ENCODE measurements at places on chromosomes 2 and 18. TPM values are rescaled to one million over a fixed set of nuclear protein-coding genes. Genes with fewer than 3 reads are reported as not detected.

The ATG9A gene
- total RNA-seq: 120 TPM

GRCh38 chr18:30597202-30597601, 445.3 kb downstream of the DSC3 start:
- H3K27me3 ChIP-seq: no peaks in the 10 kb centered on the region
- no peaks in the 10 kb centered on the region for H3K36me3 ChIP-seq
- no peaks in the 10 kb centered on the region for H3K4me1 ChIP-seq
- no peak for DNase-seq
- H3K27ac ChIP-seq: no peak overlapping the region

DNA sequence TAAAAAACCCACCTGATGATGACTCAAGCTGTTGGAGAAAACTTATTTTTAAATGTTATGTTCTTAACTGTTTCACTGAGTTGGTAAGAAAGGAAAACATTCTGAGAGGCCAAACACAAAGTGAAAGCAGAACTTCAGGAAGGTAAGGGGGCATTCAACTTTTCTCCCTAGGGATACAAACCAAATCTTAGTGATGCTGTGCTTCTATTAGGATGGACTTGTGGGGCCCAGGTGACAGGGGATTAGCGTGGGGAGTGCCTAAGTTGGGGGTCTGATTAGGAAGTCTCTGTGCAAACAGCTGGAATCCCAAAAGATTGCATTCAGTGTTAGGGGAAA, 18.5 kb downstream of the PDCL3 start:
- no peaks in the 10 kb centered on the region for H3K27me3 ChIP-seq
- no peaks in the 10 kb centered on the region for H3K4me1 ChIP-seq
- H3K36me3 ChIP-seq: peaks cover 4% of the 10 kb centered on the region
- no peak overlapping the region for H3K4me3 ChIP-seq
- DNase-seq: no peak
- no peak overlapping the region for H3K27ac ChIP-seq

- H3K27ac ChIP-seq: no peak within 1 kb of the TSS
- no peak within 1 kb of the TSS for H3K4me3 ChIP-seq
- no peak for DNase-seq
- no peaks in the 10 kb centered on the region for H3K4me1 ChIP-seq
- H3K36me3 ChIP-seq: no peaks in the 10 kb centered on the region
- peaks cover 5% of the 10 kb centered on the region for H3K27me3 ChIP-seq
Observed at GRCh38 chr2:31217465-31218200, at the start of gene CAPN14. Gene CAPN14 (minus strand): TSS chr2:31217515. CDS start chr2:31205447, 12,068 bp downstream.

The FAM228B gene
- total RNA-seq: 30.1 TPM

The PRLH gene
- not detected for total RNA-seq

The NCKAP5 gene
- total RNA-seq: 1.2 TPM

The RABL2A gene
- 2.9 TPM for total RNA-seq

The COL4A3 gene
- total RNA-seq: 20.9 TPM

The LINC00305 gene
- total RNA-seq: not detected
